Inflammatory macrophage treated with lipopolysaccharide for 4 hours (primary cell): ENCODE measurements at places on chromosomes 7 and 10.

- no peak for DNase-seq
These were observed 4.9 kb upstream of the ABCB4 start for GRCh38 chr7:87480386-87480785.

- DNase-seq: no peak
These were observed 21.6 kb downstream of the IDE start for GRCh38 chr10:92552310-92552709.

DNA sequence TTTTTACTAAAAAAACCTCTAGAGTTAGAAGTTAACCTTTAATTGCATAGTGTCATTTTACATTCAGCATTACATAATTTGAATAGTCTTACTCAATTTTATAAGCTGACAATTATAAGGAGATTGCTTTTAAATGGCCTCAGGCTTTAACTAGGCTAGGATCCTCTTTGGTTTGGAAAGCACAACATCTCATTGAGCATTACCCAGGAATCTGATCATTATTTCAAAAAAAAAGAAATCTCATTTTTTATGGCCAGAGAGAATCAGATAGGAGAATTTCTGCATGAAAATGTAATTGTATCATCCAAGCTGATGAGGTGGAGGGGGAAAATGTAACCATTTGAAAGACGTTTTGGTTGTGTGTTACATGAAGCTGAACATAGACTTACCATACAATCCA lies 324.9 kb upstream of the POT1 start:
- no peak for DNase-seq

DNA sequence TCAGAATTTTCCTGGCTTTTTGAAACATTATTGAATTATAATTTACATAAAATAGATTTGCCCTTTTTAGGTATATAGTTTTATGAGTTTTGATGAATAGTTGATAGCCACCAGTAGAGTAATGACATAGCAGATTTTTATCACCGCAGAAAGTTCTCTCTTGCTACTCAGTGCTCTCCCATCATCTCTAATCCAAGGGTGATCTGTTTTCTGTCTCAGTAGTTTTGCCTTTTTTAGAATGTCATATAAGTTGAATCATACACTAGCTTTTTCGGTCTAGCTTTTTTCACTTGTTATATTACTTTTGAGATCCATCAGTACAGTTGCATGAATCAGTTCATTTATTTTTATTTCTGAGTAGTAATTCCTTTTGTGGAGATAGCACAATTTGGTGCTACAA lies 17.9 kb downstream of the RSBN1L start:
- no peak for DNase-seq

- DNase-seq: no peak
These were observed 79.4 kb downstream of the PDGFA start for GRCh38 chr7:440059-440749.

- peak; percentile 75 for DNase-seq
These were observed 59.6 kb upstream of the CAPZA2 start for GRCh38 chr7:116802746-116803152.

- no peak for DNase-seq
These were observed 95.6 kb downstream of the TRIM24 start for GRCh38 chr7:138555684-138556083.

DNA sequence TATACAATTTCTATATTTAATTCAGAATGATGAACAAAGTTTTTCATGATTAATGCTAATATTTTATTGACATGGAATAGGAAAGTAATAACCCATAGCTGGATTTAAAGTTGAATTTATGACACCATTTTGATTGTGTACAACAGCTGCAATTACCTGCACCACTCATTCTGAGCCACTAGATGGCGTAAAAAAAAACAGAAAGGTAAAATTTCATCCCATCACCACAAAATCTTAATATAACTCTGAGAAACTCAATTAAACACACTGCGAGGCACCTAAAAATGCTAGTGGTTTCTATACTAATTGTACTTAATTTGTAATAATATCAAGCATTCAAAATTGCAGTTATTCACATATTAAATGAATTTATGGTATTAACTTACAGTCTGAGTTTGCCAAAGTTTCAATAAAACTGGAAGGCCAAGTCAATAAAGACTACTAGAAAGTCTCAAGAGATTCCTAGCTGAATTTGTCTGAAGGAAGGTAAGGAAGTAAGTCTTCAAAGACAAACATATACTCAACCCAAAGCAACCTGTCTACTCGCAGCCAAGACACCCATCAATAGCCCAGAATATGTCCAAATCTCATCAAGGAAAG lies 182.5 kb downstream of the SKAP2 start:
- DNase-seq: no peak

DNA sequence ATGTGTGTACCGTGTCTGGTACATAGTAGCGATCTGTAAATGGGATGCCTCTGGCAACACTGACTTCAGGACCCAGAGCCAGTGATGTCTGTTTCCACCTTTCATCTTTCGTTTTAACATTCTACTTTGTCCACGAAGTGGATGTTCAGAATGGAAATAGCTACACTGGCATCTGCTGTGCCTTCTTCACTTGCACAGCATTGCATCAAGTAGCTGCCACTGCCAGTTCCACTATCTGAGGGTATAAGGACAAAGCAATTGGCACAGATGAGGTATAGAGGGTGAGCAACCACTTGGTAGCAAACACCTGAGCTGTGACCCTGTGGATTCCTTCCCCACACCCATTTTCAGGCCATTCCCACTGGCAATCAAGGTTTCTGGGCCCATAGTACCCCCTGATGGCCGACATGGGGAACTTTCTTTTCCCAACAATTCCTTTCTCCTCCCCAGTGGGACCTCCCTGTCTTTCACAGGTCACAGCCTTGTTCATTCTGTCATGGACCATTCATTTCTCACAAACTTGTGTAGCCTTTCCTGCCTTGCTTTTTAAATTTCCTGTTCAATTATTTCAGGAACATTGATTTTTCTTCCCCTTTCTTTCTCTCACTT lies 4.0 kb downstream of the ITGA8 start:
- DNase-seq: no peak

- DNase-seq: no peak
These were observed 91.1 kb downstream of the SVIL start for GRCh38 chr10:29543715-29544114.

DNA sequence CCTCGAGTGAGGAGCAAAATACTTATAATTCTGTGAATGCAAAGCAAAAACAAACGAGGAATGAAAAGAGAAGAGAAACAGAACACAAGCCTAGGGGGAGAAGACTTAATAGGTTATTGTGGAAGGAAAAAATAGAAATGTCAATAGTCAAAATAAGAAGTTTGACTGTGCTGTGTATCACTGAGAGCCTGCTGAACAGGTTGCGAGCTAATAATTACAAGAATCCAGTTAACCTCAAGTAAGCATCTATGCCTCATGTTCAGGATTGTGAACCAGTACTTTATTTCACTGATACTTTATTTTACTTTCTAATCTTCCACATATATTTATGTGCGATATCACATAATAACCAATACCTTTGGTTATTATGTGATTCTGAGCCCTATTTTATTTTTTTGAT lies 316.7 kb downstream of the OTUD1 start:
- no peak for DNase-seq

GRCh38 chr10:50613150-50613549 lies 10.6 kb downstream of the SGMS1 start:
- DNase-seq: no peak

GRCh38 chr7:69962186-69963065 lies 364.2 kb downstream of the AUTS2 start:
- DNase-seq: peak; percentile 1

- no peak for DNase-seq
These were observed 620.6 kb upstream of the ANKRD30A start for GRCh38 chr10:36504758-36505157.

DNA sequence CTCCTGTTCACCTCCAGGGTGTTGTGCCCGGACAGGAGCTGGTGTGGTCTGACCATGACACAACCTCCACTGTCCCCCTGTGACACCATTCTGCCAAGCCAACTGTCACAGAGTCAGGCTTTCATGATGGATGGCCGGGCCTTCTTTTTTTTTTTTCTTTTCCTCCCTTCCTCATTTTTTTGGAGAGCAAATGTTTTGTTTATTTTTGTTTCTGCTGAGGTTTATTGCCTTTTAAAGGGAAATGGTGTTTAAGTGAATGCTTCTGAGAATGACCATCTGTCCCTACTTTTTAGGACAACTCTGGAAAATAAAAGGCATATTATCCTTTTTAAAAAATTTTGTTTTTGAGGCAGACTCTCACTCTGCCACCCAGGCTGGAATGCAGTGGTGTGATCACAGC lies 115.1 kb upstream of the NPS start:
- no peak for DNase-seq

- DNase-seq: no peak
These were observed 34.5 kb upstream of the MSRB2 start for GRCh38 chr10:23060918-23061317.

DNA sequence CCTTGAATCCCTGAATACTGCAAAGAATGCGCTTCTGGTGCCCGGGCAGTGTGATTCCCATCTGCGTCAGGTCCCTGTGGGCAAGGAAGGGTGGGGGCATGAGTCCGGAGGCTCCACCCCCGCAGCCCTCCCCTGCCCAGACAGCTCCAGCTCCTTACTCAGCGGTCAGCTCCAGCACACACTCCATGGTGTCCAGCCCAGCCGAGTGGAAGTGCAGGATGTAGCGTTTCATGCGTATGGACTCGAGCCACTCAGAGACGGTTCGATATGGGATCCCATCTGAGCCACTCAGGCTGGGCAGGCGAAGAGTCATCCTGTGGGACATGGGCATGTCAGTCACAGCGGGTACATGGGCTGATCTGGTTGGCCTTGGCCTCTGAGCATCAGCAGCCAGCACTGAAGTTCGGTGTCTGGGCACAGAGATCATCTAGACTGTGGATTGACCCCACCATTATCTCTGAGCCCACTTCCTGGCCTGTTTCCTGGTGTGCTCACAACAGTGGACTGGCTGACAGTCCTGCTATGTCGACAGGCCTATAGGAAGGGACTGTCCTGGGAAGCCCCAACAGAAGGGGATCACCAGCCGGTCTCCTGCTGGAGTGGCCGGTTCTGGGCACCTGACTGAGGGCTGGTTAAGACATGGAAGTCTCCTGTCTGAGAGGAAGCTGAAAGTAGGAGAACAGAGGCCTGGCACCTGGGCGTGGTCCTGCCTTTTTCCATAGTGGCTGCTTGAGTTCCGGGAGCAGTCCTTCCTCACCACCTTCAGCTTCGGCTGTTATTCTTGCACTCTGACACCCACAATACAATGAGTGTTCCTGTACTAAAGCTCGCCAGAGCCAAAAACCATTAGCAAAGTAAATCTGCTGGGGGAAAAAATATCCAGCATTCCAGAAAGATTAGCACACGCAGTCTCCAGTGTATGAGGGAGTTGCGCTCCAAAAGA lies 10.6 kb downstream of the ZYX start:
- DNase-seq: no peak

DNA sequence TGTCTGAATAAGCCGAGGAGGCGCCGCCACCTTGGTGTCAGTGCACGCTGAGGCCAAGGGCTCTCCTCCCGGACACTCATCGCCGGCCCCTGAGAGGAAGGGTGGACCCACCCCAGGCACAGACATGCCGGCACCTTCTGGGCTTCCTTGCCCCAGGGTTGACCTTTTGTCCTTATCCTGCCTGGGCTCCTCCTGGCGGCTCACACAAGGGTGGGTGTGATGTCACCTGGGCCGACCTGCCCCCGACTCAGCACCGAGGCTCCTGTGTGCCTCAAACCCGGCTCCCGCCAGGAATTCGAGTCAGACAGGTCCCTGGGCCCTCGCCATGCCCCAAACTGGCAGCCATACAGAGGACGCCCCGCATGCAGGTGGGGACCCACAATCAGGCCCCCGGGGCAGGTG lies 17.7 kb upstream of the CFAP46 start:
- no peak for DNase-seq

- no peak for DNase-seq
These were observed 82.6 kb downstream of the AMPH start for GRCh38 chr7:38548605-38549004.
